ENCODE measurements at places on chromosomes 6 and 20. TPM values are rescaled to one million over a fixed set of nuclear protein-coding genes. Genes with fewer than 3 reads are reported as not detected.

Gene MLN
- polyA plus RNA-seq, result not detected

Gene AURKA
- 33.1 TPM for polyA plus RNA-seq

Gene RAB32
- polyA plus RNA-seq, result 49.6 TPM

Gene SLC17A3
- not detected for polyA plus RNA-seq

Gene ABRACL
- polyA plus RNA-seq, result 36.0 TPM

Gene RMND1
- 4.1 TPM for polyA plus RNA-seq

Gene BMP2
- 5.5 TPM for polyA plus RNA-seq

Gene GATA5
- not detected for polyA plus RNA-seq

Gene BPIFA1
- polyA plus RNA-seq, result not detected

Gene PTCHD4
- 1.3 TPM for polyA plus RNA-seq

Gene CASS4
- polyA plus RNA-seq, result not detected

Gene TMEM14A
- polyA plus RNA-seq, result 21.3 TPM

Gene DDX43
- polyA plus RNA-seq, result 1.2 TPM

Gene SOBP
- polyA plus RNA-seq, result 0.30 TPM

Gene PACRG
- polyA plus RNA-seq, result not detected

Gene OR2J3
- polyA plus RNA-seq, result not detected

Gene MRAP2
- 8.6 TPM for polyA plus RNA-seq

Gene ISM1
- polyA plus RNA-seq, result not detected

Gene TNNC2
- polyA plus RNA-seq, result 0.19 TPM

Gene HFE
- polyA plus RNA-seq, result 8.1 TPM

Gene EFCAB8
- 0.08 TPM for polyA plus RNA-seq

Gene DYNLT2
- polyA plus RNA-seq, result 0.39 TPM

Gene SLC32A1
- 0.04 TPM for polyA plus RNA-seq

Gene ANGPT4
- polyA plus RNA-seq, result not detected

Gene POFUT1
- 29.0 TPM for polyA plus RNA-seq

Gene TTK
- 4.1 TPM for polyA plus RNA-seq

Gene DNAH8
- 0.61 TPM for polyA plus RNA-seq

Gene MYO6
- 12.5 TPM for polyA plus RNA-seq

Gene RRAGD
- polyA plus RNA-seq, result 0.08 TPM

Gene PI3
- polyA plus RNA-seq, result not detected

Gene LIN28B
- not detected for polyA plus RNA-seq

Gene AGER
- 4.6 TPM for polyA plus RNA-seq

Data from endothelial cell of umbilical vein (primary cell).